ENCODE measurements at places on chromosomes 13 and 19.

DNA sequence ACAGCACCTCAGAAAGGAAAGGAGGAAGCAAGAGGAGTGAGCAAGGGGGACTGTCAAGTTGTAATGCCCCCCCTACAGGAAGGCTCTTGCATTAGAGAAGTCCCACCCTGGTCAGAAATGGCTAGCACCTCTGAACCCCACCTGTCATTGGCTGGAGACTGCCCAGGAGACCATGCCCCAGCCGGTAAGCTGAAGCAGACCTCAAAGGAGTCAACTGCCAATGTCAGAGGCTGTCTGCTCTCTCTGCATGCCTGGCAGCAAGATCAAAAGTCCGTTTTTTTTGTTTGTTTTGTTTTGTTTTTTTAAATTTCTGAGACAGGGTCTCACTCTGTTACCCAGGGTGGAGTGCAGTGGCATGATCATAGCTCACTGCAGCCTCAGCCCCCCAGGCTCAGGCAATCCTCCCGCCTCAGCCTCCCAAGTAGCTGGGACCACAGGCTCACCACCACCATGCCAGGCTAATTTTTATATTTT lies 8.1 kb upstream of the BCL3 start:
- no peak for DNase-seq

- DNase-seq, result no peak
Observed at GRCh38 chr13:95174517-95174916, 126.7 kb downstream of the ABCC4 start.

GRCh38 chr19:39828015-39828653 lies 5.8 kb downstream of the DYRK1B start:
- DNase-seq, result no peak

- DNase-seq, result no peak
Observed at GRCh38 chr19:46049597-46049996, 8.8 kb upstream of the IGFL4 start.

- DNase-seq, result no peak
Observed at GRCh38 chr19:6412061-6412446, 12.6 kb downstream of the KHSRP start.

DNA sequence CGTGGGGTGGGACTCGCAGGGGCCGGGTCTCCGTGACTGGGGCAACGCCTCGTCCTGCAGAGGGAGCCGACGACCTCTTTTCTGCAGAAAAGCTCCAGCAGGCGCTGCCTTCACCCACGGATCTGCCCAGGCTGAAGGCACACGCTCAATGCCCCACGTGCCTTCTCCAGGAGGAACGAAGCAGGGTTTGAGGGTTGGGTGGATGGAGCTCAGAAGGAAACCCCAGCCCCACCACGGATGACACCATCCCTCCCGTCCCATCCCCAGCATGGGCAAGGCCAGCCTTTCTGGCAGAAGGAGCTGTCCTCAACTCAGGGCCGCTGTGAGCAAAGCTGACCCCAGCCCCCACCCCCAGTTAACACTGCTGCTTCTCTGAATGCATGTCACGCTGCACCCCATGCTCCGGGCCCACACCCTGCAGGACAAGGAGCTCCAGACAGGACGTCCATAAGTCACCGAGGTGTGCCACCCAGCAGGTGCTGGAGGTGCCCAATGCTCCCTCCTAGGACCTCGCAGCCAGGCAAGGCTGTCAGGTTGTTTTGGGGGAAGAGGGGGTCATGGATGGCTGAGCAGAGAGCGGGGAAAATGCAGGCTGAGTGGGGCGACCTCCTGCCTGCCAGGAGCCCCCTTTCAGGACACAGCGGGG lies 7.4 kb downstream of the C19orf25 start:
- DNase-seq, result no peak

- DNase-seq, result no peak
Observed at GRCh38 chr13:107788464-107789165, 426.7 kb downstream of the LIG4 start.

DNA sequence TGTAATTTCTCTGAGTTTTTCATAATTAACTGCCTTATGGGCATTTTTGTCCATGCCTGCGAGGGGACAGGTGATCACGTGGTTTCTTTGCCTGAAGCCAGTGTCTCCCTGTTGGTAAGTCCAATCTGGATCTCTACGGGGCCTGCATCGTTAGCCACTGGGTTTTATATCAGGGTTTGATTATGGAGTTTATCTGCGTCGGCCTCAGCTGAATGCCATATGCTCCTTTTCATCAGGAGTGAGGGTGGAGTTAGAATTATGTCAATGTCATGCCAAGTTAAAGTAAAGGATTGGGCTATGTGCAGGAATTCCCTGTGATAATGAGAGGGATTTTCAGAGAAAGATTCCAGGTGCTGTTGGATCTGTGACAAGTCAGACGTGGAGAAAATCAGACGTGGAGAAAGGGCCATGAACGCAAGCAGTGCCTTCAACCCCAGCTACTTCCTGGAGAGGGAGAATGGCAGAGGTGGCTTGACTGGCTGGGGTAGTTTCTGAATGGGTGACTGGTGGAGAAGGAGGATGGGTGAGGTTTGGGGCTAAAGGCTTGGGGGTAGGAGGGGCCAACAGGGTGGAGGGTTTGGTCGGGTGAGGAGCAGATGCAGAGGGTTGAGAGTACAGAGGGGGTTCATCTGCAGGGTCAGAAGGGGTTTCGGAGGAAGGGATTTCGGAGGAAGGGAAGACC lies 24.3 kb downstream of the TMEM255B start:
- no peak for DNase-seq

- DNase-seq, result no peak
Observed at GRCh38 chr19:30670011-30670329, 297.8 kb downstream of the ZNF536 start.

GRCh38 chr13:107209824-107210722 lies 642.1 kb upstream of the ARGLU1 start:
- DNase-seq, result no peak

- no peak for DNase-seq
Observed at GRCh38 chr19:35720163-35720524, 2.3 kb downstream of the KMT2B start.

DNA sequence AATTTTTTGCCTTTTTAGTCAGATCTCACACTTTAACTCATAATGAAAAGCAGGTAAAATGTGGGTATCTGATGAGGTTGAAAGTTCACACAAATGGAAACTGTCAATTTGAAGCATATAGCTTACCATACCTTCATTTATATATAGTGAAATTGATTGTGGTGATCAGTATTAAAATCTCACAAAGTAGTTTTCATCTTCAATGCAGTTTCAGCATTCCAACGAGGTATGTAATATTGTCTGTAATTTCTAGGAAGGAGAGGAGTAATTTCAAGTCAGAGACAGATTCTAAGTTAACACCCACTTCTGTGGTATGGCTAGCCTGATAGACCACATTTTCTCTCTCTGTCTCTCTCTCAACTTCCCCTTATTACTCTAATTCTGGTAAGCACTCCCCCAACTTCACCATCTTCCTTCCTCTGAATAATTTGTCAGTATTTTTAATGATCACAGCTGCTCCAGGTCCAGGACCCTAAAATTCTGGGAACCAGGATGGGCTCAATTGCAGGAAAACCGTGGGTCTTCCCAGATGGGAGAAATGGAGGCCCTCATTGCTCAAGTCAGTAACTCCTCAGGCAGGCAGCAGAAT lies 455.7 kb downstream of the FGF9 start:
- DNase-seq, result no peak

GRCh38 chr19:2275588-2276428 lies 6.2 kb downstream of the PEAK3 start:
- no peak for DNase-seq

DNA sequence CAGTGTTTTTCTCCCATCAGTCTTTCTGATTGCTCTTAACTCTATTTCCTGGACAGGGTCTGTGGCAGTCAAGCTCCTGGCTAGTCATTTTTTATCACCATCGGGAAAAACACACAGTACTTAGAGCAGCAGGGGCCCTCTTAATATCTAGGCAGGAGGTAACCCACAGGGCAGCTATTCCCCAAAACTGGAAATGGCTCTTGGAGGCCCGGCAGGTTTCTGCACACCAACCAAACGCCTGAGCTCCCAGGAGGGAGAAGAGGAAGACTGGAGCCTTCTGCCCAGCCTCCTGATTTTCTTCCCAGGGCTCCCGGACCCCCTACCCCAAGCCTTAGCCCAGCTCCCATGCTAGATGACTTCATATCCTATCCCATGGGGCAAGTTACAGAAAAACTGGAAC lies 49.3 kb upstream of the VSTM2B start:
- no peak for DNase-seq

- DNase-seq, result no peak
Observed at GRCh38 chr19:995051-995827, 5.0 kb upstream of the GRIN3B start.

- DNase-seq, result no peak
Observed at GRCh38 chr13:45717349-45717748, 15.2 kb downstream of the CBY2 start.

DNA sequence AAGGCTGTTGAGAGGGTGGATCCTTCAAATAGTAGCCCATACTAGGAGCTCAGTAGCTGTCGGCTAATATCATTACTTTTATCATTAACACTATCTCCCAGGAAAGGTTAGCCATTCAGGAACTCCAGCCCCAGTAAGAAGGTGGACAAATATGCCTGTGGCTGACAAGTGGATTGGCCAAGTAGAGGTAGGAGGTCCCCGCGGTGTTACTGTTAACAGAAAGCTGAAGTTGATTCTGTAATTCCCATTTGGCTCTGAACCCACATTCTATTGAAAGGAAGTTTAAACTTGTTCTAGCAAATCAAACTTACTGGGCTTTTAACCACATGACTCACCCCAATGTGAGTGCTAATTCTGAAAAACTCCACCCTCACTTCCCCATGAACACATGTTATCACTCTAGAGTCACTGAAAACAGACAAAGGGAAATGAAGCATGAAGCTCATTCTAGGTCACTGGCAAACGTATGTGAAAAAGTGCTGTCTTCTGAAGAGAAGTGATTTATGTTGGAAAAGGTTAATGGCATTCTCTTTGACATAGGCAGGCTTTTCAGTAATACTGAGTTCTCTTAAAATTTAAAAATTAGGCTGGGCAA lies 273.5 kb downstream of the FGF14 start:
- no peak for DNase-seq

- DNase-seq, result no peak
Observed at GRCh38 chr13:98752467-98753290, at the start of gene SLC15A1. SLC15A1 (minus strand) TSS chr13:98752672; CDS start chr13:98752598, 74 bp downstream.

GRCh38 chr19:38228005-38228377 lies 4.0 kb upstream of the DPF1 start:
- DNase-seq, result no peak

GRCh38 chr19:2488405-2488941 lies 12.5 kb downstream of the GADD45B start:
- DNase-seq, result no peak

DNA sequence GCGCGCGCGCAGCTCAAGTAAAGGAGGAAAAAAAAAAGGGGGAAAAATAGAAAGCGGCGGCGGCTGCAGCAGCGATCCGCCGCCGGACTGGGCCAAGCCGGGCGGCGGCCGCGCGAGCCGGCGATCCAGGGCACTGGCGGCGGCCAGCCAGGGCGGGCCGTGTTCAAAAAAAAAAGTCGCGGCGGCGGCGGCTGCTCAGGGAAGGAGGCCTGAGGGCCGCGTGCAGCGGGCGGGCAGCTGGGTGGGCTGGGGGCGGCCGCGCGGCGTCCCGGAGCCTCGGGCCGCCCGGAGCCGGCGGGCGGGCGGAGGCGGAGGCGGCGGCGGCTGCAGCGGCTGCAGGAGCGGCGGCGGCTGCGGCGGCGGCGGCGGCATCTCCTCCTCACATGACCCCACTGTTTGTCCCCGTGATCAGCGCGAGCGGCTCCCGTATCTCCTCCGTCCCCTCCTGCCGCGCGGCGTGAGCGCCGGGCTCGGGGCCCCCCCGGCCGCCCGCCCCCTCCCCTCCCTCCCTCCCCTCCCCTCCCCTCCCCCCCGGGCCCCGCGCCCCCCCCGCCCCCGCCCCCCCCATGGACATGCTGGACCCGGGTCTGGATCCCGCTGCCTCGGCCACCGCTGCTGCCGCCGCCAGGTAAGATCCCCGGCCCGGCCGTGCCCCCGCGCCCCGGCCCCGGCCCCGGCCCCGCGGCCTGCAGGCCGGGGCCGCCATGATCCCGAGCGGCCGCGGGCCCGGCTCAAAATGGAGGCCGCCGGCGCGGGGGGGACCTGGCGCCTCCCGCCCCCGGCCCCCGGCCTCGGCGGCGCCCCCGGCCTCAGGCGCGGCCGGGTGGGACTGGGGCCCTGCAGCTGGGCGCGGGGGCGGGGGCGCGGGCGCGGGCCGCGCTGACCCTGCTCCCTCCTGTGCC lies at the start of gene USF2:
Gene USF2 (plus strand): TSS at position 427 of the 902 bp plus-strand sequence. CDS start 140 bp downstream, at position 567.
- DNase-seq, result no peak

GRCh38 chr19:14519245-14519859 lies 1.2 kb upstream of the DNAJB1 start:
- DNase-seq, result no peak

GRCh38 chr13:50422181-50423148 lies 407.2 kb downstream of the KCNRG start:
- DNase-seq, result no peak

DNA sequence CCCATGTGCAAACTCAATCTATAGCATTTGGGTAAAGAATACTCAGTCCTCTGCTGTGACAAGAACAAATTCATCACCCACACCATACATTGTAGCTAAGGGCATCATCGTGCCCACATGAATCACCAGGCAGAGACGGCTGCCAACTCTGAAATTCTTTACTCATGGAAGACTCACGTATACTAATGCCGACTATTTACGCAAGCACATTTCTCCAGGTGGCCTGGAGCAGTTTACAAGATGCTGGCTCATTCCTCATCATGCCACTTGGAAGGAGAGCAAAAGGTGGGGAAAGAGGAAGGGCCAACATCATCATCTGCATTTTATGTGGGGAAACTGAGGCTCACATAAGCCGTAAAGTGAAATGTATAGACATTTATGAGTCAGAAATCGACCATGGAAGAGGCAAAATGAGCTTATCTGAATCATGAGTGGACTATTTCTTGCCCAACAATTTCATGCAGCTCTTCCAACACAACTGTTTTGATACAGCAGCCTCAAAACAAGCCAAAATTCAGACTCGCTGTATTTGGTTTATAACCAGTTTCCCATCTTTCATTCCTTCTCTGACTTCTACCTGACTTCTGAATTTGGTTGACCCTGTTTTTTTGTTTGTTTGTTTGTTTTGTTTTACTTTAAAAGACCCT lies 213.9 kb upstream of the SERP2 start:
- no peak for DNase-seq

DNA sequence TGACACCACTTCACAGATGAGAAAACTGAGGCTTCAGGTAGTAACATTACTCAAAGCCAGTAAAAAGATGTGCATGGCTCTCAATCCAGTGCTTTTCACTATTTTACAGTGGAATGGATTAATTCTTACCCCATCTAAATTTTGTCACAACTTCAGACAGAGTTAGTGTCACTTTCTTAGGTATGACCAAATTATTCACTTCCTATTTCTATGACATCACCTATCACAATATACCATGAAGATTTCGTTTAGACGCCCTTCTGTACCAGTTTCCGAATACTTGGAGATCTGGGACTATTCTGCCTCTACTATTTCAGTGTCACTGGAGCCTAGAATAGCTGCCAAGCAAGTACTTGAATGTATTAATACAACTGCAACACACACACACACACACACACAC lies 437.5 kb downstream of the KLF12 start:
- DNase-seq, result no peak

- no peak for DNase-seq
Observed at GRCh38 chr19:17865364-17866311, 5.9 kb downstream of the RPL18A start.

Data from GOT3 (cell line).